ENCODE measurements at places on chromosomes 11 and 22. TPM values are rescaled to one million over a fixed set of nuclear protein-coding genes. Genes with fewer than 3 reads are reported as not detected.
A peak's percentile ranks its signal among the peaks of the same experiment; 100 is the strongest.

- no peak for DNase-seq
Measured at GRCh38 chr22:50310031-50310722, 2.7 kb upstream of the PLXNB2 start.

Gene KCNE3
- polyA plus RNA-seq, result 26.6 TPM

DNA sequence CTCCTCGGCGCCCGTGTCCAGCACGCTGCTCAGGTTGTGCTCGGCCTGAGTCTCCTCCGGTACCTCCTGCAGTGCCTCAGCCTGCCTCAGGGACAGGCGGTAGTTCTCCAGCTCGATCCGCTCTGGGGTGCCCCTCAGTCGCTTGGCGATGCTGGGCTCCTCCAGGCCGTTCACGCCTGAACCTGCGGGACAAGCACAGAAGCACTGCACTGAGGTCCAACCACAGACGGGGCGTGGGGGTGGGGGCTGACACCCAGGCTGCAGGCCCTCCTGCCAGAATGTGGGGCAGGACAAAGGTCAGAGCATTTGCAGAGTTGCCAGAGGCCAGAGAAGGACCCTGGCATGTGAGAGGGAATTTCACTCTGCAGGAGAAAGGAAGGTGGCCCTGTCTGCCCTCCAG lies 67.6 kb upstream of the BID start:
- no peak for DNase-seq

GRCh38 chr22:30701872-30702271 lies 7.2 kb downstream of the OSBP2 start:
- no peak for DNase-seq

DNA sequence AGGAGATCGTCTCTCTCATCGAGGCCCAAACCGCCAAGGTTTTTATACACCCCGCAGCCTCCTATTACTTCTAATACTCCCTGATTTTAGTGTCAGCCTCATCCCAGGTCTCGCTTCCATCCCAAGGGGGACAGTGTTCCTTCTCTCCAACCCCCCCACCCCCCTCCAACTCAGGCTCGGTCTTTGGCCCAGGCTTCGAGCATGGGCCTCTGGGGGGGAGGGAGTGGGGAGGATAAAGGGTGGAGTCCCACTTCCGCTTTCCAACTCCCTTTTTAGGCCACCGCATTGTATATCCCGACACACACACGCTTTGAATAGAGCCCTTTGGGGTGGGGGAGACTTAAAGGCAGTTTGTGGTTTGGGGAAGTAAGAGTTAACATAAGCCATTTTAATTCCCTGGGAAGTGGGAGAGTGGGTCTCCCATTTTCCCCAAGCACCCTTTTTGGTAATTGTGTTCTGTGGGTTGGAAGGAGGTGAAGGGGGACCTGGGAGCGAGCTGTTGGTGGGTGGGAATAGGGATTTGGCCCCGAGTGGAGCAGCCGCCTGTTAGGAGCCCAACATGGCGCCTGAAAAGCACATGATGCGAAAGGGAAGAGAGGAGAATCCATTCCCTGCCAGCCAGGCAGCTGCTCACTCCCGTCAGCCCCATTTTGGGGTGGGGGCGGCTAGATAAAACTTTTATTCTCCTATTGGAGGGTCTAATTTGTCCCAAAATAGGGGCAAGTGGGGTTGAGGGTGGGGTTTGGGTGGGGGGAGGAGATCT lies 844 bp downstream of the PCF11 start:
- peak; percentile 46 for DNase-seq

Gene LGALS1
- polyA plus RNA-seq, result 348 TPM

Gene RFPL3
- polyA plus RNA-seq, result not detected

GRCh38 chr11:93814966-93815633 lies 31.0 kb downstream of the MED17 start:
- DNase-seq, result no peak

Gene MTMR3
- polyA plus RNA-seq, result 35.3 TPM

- no peak for DNase-seq
Measured at GRCh38 chr11:28110108-28110820, 2.1 kb downstream of the METTL15 start.

Gene PHOX2A
- polyA plus RNA-seq, result not detected

Gene HEPN1
- 0.96 TPM for polyA plus RNA-seq

DNA sequence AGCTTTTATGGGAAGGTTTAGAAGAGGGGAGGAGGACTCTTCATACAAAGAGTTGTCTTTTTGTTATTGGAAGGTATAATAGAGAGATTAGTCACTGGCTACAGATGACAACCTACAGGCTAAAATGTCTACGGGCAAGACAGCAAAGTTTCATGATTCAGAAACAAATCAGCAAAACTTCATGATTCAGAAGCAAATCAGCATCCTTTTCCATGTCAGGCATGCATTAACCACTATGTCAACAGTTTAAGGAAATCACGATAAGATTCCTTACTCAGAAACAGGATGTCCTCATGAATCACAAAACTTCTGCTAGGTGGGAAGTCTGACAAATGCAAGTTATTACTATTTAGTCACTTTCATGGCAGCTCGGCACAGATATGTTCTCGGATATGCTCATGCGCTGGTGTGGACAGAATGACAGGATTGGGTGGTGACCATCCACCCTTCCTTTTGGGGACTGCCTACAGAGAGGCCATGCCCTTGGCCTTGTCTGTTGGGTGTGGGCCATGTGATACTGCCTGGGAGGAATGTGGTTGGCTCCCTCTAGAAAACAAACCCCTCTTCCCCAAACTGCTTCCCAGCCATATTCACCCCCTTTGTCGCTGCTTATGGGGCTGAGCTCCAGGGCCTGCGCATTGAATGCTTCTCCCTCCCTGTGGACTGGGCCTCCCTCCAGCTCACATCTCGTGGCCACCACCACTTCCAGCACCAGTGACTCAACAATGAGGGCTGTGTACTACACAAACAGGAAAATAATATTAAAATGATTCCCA lies 10.1 kb downstream of the C11orf91 start:
- no peak for DNase-seq

DNA sequence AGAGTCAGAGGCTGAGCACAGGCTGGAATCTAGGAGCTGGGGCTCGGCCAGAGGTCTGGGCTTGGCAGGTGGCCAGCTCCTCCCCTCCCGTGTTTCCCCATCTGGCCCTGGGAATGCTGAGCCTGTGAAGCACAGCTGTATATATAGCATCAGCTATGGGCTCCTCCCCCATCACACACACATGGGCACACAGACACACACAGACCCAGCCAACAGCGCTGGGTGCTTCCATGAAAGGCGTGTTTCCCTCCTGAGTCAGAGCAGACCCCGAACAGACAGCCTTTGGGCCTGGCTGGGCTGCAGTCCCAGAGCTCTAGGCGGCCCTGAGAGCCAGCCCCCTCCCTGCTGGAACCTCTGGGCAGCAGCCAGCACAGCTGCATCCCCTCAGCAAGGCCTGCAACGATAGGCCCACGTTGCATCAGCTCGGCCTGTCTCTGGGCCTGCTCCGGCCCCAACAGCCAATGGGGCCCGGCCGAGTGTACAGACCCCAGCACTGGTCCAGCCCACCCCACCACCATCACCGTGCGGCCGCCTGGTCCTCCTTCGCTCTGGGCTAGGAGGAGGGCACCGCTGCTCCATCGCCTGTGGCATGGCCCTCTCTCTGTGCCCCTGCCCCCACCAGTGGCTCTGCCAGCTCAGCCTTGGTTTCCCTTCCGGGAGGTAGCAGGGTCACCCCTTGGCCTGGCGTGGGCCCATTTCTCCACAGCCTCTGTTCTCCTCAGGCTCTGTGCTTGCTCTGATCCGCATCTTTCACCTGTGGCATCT lies 7.6 kb upstream of the SERPINH1 start:
- DNase-seq, result no peak

GRCh38 chr11:63768237-63769041 lies at the start of gene ZFTA:
ZFTA (minus strand) TSS chr11:63768775; CDS start chr11:63768622, 153 bp downstream.
- peak; percentile 49 for DNase-seq

Gene TNNT3
- 5.3 TPM for polyA plus RNA-seq

GRCh38 chr11:29005401-29005980 lies 897.3 kb downstream of the METTL15 start:
- no peak for DNase-seq

DNA sequence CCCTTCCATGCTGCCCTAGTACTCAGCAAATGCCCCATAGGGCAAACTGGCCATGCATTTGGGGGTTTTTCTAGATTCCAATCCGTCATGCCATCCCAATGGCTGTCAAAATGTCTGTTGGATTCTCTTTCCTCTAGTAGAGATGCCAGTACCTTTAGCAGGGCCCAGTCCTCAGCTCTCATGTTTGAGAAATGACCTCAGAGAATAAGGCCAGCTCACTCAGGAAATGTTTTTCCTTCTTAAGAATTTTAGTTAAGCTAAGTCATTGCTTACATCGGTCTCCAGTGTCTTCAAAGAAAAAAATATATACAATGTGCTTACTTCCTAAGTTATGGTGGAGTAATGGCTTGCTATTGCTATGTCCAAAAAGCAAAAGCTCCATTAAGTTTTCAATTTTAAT lies 14.1 kb upstream of the ALKBH3 start:
- DNase-seq, result no peak

All from right renal cortex interstitium (tissue), 3 donors.